ENCODE measurements at places on chromosomes 4 and X.

GRCh38 chr4:6926081-6926480, 16.5 kb downstream of the TBC1D14 start:
- no peak for DNase-seq

DNA sequence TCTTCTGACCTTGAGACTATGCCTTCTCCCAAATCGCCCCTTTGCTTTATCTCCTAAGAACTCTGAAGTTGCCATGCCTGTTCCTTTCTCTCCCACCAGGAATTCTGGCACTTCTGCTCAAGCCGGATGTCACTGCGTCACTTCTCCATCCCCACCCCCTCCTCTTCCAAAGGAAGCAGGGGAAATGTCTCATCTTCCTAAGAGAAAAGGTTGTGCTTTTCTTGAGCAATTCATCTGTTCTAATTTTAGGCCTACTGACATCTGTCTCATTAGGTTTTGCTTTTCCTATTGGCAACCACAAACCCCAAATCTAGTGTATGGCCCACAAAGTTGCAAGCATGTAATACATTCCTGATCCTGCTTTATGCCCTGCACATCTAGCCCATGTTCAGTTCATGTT, 163.1 kb upstream of the PLAC1 start:
- peak; percentile 22 for DNase-seq

DNA sequence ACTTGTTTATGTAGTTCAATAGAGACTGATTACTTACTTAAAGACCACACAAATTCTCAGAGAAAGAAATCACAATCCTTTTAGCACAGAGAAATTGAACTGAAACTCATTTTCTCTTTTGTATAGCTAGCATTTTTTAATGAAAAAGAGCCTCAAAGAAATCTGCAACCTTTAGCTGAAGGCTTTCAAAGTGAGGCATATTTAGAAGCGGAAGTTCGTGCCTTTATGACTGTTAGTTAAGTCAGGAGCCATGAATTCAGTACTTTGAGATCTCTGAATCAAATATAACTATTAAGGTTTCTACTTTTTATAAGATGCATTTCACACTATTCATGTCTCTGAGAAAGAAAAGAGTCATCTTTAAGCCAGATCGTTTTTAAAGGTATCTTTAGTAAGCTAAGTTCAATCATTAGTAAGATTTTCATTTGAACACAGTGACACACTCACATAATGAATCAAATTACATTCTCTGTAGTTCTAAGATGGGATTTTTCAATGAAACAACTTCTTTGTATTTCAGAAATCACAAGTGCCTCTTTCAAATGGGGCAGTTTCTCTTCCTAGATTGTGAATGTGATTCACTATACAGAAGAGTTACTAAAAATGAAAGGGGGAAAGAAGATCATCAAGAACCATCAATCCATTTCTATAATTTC, 61.4 kb downstream of the SMARCA1 start:
- no peak for DNase-seq

- DNase-seq = peak; percentile 77
These were observed 127.9 kb downstream of the KLHL8 start for GRCh38 chr4:87092389-87093141.

- DNase-seq = no peak
These were observed 62.4 kb downstream of the ANXA10 start for GRCh38 chr4:168154546-168155277.

- DNase-seq = no peak
These were observed 70.0 kb downstream of the KDM6A start for GRCh38 chrX:44943007-44943406.

DNA sequence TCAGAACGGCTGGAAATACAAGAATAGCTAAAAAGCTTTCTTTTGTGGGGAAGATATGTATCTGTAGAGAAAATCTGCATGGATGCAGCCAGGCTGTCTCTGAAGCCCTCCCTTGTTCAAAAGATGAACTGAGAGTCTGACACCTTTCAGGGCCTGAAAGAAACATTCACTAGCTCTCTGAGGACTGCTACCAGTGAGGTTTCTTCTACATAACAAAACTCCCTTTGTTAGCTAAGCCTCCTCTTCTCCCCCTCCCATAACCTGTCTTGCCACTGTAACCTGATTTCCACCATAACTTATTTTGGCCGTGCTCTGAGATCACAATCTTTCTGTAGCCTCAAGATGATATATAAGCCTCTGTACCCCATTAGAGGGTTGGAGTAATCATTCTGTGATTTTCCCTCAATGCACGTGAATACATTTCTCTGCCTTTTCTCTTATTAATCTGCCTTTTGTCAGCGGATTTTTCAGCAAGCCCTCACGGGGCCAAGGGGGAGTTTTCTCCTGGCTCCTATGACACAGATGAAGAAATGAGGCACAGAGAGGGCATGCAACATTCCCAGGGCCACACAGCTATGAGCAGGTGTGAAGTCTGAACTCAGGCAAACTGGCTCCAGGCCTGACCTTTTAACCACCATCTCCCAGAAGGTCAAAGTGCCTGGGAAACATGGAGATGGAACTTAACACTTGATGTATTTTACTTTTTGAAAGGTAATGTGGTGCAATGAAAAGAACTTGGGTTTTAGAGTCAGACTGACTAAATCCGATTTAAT, 161.6 kb upstream of the PRDX4 start:
- no peak for DNase-seq

GRCh38 chrX:74523224-74523623, 91.2 kb downstream of the RLIM start:
- no peak for DNase-seq

DNA sequence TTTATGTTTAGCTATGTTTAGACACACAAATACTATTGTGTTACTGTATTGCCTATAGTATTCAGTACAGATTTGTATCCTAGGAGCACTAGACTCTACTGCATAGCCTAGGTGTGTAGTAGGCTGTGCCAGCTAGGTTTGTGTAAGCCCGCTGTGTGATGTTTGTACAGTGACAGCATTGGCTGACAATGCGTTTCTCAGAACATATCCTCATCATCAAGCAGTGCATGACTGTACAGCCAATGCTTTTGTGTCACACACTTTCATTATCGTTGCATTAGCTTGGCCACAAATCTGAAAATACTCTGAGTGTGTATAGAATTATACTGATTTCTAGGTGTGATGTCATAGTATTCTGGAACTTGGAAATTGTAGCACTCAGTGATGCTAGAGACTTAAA, 63.4 kb downstream of the CLDN34 start:
- peak; percentile 84 for DNase-seq

DNA sequence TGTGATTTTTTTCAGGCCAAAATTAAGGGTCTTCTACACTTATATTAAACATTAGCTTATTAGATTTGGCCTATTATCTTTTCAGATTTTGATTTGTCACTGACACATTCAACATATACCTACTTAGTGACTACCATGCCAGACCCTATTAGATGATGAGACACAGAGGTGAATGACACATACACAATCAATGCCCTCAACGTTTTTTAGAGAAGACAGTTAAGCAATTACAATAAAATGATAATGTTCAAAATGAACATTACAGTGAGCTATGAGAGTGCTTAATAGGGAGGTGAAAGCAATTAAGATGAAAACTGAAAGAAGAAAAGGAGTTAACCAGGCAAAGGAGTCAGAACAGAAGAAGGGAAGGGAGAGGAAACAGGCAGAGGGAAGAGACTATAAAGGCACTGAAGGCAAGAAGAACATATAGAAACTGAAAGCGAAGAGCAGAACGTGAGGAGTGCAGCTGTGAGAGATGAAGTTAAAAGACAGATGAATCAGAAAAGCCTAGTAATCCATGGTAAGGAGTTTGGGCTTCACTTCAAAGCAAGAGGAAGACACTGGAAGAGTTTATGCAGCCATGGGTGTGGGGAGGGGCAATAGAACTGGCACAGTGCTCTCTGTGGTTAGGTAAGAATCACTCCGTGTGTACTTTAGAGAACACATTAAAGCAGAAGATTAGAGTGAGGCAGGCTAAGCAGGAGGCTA, 119.0 kb downstream of the REELD1 start:
- DNase-seq = peak; percentile 93

DNA sequence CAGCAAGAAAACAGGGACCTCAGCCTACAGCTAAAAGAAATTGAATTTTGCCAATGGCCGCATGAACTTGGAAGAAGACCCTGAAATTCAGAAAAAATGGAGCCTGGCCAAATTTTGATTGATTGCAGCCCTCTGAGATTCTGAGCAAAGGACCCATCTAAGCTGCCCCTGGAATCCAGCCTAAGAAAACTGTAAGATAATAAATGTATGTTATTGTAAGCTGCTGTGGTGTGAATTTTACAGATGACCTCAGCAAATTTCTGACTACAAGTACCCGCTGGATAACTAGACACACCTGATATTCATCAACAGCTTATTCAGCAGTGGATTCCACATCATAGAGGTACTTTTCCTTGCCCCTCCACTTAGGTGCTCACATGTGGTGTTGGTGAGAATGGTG, 119.5 kb upstream of the EPHA5 start:
- DNase-seq = no peak

- no peak for DNase-seq
These were observed 587.2 kb downstream of the EPHA5 start for GRCh38 chr4:65083076-65083475.

DNA sequence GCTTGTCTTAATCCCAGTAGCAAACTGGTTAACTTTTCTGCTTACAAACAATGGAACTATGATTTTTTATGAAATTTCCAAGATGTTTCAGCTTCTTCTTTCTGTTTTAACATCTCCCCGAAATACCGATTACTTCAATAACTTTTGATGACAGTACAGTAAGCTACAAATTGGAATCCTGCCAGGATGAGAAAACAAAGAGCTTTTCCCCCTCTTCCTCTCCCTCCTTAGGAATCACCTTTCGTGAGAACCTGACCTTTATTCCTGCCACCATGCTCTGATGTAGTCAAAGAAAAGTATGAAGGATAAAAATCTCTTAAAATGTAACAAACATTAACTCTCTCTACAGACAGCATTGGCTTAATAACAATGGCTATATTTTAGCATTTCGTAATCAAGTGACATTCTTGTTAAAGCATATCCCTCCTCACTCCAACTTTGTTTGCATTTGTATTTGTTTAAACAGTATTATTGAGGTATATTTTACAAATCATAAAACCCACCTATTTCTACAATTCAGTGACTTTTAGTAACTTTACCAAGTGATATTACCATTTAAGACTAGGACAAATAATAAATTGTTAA, 148.7 kb upstream of the NAP1L5 start:
- no peak for DNase-seq

DNA sequence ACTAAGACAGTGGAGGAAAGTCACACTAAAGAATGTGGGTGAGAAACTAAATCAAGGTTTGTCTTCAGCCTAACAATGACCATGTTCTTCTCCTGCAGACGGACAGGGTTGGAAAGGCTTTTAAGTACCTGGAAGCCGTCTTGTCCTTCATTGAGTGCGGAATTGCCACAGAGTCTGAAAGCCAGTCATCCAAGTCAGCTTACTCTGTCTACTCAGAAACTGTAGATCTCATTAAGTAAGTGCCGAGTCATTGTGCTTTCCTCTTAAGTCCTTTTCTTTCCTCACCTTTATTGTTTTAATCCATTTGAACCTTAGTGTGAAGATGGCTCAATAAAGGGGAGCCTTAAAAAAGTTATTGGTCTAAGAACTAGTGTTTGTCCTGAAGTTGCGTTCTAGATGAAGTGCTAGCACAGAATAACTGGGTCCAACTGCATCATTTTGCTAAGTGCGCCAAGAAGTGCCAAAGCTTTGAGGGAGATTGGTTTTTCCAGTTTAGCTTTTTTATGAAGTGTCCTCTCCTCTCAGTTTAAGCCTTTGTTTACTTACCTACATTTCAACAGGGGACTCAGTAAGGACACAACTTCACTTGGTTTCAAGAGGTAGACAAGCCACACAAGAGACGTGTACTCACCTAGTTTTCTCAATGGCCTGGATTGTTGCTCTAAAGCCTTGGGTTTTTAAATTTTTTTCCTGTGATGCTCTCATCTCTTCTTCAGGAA, 89.3 kb downstream of the KLHL8 start:
- no peak for DNase-seq

- no peak for DNase-seq
These were observed 9.0 kb upstream of the MFAP3L start for GRCh38 chr4:170035231-170035630.

DNA sequence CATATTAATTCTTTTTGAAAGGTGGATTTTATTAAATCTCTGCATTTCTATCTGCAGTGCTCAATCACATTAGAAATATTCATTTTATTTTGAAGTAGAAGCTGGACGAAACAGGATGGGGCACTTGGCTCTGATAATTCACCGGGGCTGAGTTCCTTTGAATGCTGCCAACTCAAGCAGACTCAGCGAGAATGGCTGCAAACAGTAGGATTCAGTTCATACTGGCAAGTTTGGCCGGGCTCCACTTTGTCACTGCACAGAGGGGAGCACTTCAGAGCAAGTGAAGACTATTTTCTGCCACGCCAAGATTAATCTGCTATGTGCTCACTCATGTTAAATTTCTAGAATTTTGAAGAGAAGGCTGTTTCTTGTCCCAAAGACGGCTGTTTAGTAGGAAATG, 30.7 kb upstream of the KLHL8 start:
- peak; percentile 15 for DNase-seq

DNA sequence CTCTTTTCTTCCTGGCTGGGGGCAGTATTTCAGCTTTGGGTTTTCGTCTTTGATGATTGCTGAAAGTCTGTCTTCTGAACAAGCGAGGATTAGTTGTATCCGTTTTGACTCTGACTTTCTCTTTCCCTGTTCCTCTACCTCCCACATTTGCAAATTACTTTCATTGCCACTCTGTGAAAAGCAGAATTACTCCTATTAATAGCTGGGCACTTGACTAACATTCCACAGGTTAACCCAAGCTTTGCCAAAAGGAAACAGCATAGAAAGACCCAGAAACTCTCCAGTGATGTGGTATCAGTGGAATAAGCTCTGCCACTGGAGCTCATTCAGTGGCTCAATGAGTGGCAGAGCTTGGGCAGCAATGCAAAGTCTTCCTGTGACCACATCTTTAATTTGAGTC, 238.9 kb downstream of the PALLD start:
- DNase-seq = no peak

DNA sequence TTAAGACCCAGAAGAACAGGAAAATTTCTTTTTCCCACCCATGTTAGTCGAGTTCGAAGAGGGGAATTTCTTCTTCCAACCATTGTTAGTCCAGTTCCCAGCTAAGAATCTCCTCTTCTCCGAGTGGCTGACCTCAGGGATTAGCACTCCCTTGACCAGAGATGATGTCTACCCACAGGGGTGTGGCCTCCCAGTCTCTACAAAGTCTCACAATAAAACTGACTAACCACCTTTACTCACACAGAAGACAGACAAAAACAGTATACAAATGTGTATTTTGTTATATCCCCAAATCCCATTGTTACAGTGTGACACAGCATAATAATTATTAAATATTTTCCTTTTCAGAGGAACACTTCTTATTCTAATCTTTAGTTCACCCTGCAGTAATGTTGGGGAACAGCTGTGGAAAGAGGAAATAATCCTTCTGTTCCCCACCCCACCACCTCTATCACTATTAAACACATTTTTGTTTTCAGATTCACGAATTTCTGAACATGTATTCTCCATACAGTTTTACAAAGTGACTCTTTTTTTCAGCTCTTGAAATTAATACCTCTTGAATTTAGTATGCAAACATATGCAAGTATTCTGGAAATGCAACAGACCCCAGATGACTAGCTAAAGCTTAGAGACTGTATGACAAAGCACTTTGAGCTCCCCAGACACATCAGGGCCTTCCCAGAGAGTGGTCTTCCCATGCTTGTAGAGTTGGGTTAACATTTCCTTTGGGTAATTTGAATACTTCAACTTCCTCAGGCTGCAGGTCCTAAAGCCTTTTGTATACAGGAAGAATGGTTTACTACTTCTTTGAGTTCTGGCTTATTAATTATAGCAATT, 62.5 kb upstream of the NFKB1 start:
- no peak for DNase-seq

- no peak for DNase-seq
These were observed 32.0 kb upstream of the MTMR8 start for GRCh38 chrX:64427281-64427680.
